ENCODE measurements at places on chromosomes 13 and 19.
A peak's percentile ranks its signal among the peaks of the same experiment; 100 is the strongest.

DNA sequence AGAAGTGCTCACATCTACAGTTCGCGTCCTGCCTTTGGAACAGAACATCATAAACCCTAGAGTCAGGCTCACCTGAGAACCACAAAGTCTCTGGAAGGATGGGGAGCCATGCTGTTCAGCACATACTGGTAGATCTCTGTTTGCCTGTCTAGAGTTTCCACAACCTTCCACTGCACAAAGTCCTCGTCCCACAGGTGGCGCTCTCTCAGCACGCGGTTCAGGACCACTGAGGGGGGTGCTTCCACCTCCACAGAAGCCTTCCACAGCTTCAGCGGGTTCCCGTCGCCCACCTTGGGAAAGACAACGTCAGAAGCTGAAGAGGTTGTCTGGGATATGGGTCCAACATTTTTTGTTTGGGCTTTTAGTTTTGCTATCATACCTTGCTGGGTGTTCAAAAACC lies 93.6 kb downstream of the KL start:
- DNase-seq = no peak

DNA sequence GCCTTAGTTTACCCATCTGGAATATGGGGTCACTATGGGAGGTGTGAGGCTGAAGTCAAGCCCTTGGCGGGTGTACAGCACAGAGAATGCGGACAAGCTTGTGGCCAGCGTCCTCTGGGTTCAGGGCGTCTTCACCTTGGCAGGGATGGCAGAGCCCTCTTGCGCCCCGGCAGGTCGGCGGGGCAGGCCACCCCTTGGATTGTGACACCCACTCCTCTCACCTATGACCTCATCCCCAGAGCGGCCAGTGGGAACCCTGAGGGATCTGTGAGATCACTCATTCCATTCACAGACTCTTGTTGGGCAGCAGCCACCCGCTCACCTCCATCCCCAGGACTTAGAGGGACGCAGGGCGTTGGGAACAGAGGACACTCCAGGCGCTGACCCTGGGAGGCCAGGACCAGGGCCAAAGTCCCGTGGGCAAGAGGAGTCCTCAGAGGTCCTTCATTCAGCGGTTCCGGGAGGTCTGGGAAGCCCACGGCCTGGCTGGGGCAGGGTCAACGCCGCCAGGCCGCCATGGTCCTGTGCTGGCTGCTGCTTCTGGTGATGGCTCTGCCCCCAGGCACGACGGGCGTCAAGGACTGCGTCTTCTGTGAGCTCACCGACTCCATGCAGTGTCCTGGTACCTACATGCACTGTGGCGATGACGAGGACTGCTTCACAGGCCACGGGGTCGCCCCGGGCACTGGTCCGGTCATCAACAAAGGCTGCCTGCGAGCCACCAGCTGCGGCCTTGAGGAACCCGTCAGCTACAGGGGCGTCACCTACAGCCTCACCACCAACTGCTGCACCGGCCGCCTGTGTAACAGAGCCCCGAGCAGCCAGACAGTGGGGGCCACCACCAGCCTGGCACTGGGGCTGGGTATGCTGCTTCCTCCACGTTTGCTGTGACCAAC lies at the start of gene SPACA4:
SPACA4 (plus strand) TSS at position 280 of the 896 bp plus-strand sequence; CDS start at position 517, 237 bp downstream.
- DNase-seq = no peak

- peak; percentile 95 for DNase-seq
Observed at GRCh38 chr19:31312009-31312676, 37.1 kb downstream of the TSHZ3 start.

- DNase-seq = no peak
Observed at GRCh38 chr13:79456051-79456450, 24.9 kb upstream of the NDFIP2 start.

- DNase-seq = no peak
Observed at GRCh38 chr13:75811841-75812240, 175.7 kb downstream of the LMO7 start.

GRCh38 chr19:15426485-15427349 lies 7.9 kb upstream of the AKAP8L start:
- no peak for DNase-seq

DNA sequence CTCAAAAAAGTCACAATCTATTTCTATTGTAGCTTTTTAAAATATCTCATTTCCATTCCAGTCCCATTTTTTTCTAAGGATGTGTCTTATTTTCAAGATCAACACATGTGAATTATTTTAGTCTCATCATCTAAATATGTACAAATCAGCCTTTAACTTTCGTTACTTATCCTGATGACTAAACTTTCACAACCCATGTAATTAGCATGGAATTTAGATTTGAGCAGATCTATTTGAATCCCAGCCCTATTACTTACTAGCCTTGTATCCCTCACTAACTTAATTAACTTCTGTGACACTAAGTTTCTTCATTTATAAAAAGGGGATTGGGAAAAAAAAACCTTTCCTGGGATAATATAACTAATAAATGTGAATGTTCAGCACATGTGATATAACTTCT lies 81.1 kb downstream of the UFM1 start:
- DNase-seq = no peak

DNA sequence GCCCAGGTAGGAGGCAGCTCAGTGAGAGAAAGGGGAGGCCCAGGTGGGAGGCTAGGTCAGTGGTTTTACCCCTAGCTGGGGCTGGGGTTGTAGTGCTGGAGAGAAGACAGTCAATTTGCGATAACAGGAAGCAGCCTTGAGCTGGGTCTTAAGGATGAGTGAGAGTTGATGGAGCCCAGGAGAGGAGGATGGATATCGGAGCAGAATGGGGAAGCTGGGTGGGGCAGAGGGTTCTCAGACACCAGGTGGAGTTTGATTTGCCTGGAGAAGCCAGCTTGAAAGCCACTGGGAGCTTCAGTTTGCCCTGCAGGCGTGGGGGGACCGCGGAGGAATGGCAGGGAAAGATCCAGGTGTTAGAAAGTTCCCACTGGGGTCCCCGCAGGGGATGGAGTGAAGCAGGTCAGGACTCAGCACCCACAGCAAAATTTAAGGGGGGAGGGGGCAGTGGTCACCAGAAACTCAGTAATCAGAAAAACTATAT lies 836 bp upstream of the CDC42EP5 start:
- DNase-seq = no peak

DNA sequence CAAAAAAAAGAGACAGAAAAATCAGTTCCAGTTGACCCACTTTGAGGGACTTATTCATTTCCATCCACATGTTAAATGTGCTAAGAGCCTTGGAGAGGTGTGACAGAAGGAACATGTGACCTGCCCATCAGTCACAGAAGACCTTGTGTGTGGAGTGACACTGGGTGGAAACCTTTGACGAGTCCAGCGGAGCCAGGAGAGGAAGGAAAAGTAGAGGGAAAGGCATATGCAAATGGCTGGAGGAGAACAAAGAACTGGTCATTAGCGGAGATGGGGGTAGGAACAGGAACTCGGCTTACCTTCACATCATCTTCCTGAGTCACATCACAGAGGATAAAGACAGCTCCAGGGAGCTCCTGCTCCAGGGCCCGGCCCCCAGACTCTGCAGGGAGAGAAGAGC lies 2.3 kb downstream of the HSD17B14 start:
- no peak for DNase-seq

DNA sequence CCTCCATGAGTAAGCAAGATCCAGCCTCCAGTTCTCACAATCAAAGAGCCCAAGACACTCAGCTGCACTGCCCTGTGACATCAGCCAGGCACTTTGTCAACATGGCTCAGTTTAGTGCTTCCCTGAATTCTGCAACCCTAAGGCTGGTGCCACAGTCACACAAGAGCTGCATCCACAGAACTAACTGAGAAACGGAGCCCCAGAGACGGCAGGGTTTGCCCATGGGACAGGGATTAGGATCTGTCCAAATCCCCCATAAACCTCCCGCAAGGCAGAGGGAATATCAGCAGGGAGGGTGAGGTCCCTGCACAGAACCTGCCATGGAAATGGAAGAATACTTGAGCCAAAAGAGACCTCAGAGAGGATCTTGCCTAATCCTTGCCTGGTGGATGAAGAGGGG lies 70.4 kb upstream of the UQCRFS1 start:
- no peak for DNase-seq

DNA sequence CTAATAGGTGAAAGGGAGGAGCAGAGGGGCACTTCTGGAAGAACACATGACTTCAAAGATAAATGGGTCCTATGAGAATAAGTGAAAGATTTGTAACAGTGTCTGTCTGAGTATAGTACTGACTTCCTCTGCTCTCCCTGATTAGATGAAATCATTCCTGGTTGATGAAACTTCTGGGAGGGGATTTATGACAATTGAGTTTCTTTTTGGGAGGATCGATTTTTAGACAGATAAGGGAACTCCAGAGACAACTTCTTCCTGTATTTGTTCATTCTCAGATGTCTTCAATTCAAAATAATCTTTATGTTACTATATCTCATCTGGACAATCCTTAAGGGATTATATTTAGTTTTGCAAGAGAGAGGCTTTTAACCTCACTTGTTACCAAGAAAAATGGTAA lies 20.0 kb downstream of the SETDB2 start:
- no peak for DNase-seq

GRCh38 chr19:17337675-17338432 lies 501 bp downstream of the GTPBP3 start:
- DNase-seq = no peak

DNA sequence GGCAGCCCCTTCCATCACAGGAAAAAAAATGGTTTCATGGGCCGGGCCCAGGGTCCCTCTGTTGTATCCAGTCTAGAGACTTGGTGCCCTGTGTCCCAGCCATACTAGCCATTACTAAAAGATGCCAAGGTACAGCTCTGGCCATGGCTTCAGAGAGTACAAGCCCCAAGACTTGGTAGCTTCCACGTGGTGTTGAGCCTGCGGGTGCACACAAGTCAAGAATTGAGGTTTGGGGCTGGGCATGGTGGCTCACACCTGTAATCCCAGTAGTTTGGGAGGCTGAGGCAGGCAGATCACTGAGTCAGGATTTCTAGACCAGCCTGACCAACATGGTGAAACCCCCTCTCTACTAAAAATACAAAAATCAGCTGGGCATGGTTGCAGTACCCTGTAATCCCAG lies 214.3 kb downstream of the LIG4 start:
- no peak for DNase-seq

DNA sequence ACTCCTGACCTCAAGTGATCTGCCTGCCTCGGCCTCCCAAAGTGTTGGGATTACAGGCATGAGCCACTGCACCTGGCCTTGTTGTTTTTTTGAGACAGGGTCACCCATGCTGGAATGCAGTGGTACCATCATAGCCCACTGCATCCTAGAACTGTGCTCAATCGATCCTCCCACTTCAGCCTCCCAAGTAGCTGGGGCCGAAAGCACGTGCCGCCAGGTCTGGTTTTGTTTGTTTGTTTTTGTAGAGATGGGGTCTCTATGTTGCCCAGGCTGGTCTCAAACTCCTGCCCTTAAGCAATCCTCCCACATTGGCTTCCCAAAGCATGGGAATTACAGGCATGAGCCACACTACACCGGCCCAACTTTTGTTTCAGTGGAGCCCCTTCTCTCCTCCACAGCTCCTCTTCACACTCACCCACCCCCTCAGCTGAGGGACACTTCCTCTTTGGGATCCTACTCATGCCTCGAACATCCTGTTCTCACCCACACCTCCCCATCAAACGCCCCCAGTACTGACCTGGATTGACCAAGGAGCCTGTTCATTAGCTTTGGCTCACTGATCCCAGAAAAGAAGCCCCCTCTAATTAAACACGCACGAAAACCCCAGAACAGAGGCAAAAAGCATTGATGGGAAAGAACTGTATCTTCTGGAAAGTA lies 12.8 kb upstream of the CERS4 start:
- no peak for DNase-seq

- DNase-seq = no peak
Observed at GRCh38 chr13:20998649-20999415, 62.6 kb downstream of the LATS2 start.

- DNase-seq = no peak
Observed at GRCh38 chr13:103557878-103558277, 491.7 kb upstream of the SLC10A2 start.

DNA sequence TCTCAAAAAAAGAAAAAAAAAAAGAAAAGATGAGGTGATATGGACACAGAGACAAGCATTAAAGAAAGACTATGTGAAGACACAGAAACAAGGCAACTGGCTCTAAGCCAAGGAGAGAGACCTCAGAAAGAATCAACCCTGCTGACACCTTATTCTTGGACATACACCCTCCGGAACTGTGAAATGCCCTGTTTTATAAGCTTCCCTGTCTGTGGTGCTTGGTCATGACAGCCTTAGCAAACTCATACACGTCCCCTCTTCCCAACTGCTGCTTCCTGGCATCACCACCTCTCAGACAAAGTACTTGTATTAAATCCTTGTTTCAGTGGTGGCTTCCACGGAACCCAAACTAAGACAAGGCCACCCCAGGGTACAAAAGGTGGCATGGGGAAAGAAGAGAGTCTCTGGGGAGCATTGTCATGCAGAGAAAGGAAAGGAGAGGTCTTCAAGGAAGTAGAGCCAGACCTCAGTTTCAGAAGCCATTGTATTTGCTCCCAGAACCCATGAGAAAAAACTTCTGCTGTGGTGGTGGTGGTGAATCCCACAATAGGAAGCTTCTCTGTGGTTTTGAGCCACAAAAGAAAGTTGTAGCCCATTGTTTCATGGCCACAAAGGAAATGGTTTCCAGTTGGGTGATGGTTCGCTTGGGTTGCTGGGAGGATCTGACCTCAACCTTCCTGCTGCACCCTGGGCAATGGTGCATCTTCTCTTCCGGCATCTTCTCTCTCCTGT lies 16.3 kb upstream of the TSPAN16 start:
- no peak for DNase-seq

- DNase-seq = no peak
Observed at GRCh38 chr13:24328145-24328544, 18.8 kb downstream of the C1QTNF9 start.

DNA sequence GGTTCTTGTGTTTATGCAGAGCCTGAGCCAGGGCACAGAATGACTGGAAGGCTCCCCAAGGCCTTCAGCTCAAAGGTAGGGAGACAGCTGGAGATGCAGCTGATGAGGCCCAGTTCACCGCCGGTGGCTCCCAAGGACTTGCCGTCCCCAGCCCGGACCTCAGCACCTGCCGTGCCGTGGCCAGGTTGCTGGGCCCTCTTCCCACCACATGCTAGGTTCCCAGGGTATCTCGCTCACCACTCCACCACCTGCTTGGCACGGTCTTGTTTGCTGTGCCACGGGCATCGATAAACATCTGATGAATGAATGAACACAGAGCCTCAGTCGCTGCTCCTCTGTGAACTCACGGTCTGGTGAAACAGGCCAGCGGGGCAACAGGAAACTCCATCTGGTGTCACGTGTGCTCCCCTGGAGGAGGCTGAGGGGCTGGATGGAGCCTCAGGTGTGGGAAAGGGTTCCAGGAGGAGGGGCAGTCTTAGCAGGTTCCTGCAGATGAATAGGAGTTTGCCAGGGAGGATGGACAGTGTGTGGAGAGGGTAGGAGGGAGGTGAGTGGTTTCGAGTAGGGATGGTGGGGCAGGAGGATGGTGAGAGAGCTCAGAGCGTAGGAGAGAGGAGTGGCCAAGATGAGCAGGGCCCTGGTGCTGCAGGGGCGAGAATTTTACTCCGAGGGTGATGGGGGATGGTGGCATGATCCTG lies 3.6 kb upstream of the KLK14 start:
- no peak for DNase-seq

- no peak for DNase-seq
Observed at GRCh38 chr13:34011552-34012085, 193.7 kb downstream of the RFC3 start.

GRCh38 chr13:84393981-84394625 lies 511.8 kb upstream of the SLITRK1 start:
- DNase-seq = no peak

- peak; percentile 67 for DNase-seq
Observed at GRCh38 chr13:51494156-51494555, 41.3 kb upstream of the INTS6 start.

Measured in choroid plexus epithelial cell (primary cell).